ENCODE measurements at places on chromosomes 4 and X. TPM values are rescaled to one million over a fixed set of nuclear protein-coding genes. Genes with fewer than 3 reads are reported as not detected.

DNA sequence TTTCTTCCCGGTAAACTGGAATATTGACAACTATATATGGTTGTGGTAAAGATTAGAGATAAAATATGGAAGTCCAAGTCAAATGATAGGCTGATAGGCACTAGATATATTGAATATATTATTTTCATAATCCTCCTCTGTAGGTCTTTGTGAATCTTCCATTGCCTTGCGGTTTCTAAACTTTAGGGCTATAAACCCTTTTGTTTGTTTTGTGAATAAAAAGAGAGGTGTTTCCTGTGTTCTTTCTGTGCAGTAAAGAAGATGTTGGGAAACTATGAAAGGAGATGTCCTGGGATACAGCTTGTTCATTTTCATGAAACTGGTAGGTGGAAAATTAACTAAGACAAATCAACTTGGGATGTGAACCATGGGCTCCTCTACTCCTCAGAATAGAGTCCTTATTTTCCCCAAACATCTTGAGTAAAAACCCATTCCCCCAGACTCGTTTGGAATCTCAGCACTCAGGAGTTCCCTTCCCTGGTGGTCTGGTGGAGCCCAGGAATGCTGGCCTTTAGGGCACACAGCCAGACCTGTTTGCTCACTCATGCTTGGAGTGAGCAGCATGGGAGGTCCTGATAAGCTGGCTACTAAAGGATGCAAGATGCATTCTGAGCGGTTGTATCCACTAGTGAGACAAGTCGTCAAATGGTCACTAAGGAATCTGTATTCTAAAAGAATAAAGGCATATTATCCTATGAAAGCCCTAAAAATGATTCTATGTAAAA is 22.2 kb downstream of the PRDM8 start:
- no peak for DNase-seq

GRCh38 chr4:190019023-190019858 is 7.8 kb downstream of the FRG2 start:
- no peak for DNase-seq

DNA sequence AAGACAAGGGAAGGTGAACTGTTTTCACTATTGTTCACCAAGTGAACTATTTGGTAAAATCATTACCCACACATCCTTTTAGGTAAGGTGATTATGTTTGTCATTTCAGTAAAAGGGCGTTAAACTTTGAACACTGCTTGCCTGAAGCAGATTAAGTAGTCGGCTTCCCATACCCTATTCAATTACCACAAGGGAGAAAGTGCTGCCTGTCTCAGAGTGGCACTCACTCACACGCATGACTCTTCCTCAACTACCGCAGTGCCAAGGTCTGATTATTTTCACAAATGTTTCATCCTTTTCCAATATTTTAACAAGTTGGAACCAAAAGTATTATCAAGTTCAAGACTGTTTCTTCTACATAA is 11.0 kb downstream of the VEGFC start:
- DNase-seq = no peak

DNA sequence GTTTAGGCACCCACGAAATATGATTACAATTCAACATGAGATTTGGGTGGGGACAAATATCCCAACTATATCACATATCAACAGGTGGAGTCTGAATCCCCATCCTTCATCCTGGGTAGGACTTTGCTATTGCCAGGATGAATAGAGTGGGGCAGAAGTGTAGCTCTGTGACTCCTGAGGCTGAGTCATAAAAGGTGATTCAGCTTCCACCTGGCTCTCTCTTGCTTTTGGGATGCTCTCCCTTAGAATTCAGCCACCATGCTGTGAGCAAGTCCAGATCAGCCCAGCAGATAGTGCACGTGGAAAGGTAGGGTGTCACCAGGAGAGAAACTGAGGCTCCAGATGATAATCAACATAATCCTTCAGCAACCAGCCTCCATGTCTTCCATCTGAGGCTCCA is 193.8 kb upstream of the BCOR start:
- no peak for DNase-seq

- DNase-seq = no peak
These were observed 112.0 kb downstream of the IRF2 start for GRCh38 chr4:184362396-184362795.

- no peak for DNase-seq
These were observed 11.5 kb upstream of the CCDC149 start for GRCh38 chr4:24924309-24924781.

DNA sequence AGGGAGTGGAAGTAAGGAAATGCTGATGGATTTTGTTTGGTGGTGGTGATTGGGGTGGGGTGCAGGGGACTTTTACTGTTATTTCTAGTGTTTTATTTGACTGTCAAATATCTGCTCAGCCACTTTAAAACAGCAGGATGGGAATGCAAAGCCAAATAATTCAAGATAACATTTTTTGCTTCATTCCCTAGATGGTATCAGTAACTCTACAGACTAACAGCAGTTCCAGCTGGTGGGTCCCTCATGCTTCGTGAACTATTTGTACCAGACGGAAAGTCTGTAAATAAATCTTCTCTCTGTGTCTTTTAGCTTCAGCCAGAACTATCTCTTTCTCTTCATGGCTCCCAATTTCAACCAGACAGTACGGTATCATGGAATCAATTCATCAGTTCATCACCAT is 27.5 kb downstream of the GPR143 start:
- no peak for DNase-seq

DNA sequence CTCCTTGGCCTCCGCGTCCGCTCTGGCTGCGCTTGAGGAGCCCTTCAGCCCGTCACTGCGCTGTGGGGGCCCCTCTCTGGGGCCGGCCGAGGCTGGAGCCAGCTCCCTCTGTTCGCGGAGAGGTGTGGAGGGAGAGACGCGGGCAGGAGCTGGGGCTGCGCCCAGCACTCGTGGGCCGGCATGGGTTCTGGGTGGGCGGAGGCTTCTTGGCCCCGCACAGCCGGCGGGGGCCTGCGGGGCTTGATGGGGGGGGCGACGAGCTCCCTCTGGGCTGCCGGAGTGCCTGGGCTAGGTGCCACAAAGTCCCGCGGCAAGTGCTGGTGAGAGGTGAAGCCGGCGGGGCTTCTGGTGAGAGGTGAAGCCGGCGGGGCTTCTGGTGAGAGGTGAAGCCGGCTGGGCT is 61.9 kb downstream of the ANKRD50 start:
- no peak for DNase-seq

DNA sequence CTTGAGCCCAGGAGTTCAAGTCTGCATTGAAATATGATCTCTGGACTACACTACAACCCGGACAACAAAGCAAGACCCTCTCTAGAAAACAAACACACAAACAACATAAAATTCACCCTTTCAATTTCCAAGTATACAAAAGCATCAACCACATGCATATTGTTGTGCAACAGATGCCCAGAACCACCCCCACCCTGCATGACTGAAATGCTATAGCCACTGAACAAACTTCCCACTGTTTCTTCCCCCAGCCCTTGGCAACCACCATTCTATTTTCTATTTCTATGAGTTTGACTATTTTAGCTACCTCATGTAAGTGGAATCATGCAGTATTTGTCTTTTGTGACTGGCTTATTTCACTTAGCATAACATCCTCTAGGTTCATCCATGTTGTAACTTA is 14.2 kb upstream of the C4orf51 start:
- DNase-seq = no peak

- DNase-seq = no peak
These were observed 9.5 kb downstream of the PRMT9 start for GRCh38 chr4:147674496-147674895.

DNA sequence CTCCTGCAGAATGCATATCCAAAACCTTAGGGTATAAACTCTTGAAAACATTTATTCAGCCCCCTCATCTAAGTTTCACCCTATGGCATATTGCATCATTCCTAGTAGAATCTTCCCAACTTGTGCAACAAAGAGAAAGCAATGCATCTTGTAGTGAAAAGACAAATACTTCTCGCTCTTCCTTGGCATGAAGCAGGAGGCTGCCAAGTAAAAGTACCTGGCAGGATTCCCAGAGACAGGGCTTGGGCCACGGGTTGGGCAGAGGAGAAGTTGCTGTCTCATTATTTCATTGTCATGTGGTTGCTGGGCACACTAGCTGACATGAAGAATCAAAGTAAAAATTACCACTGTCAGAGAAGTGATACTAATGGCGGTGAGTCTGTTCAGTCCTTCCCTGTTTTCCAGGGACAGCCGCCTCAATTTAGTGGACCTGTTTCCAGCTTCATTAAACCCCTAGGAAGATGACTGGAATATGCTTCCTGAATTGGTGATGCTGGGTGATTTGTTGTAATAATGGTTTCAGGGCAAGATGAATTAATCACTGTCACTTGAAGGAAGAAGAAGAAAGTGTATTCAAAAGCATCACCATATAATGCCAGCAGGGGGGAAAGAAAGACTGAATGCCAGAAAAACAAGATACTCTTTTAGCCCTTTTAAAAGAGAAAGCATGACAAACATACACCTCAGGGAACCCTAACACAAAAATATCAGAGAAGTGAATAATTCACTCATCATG is 380.5 kb upstream of the IGFBP7 start:
- peak; percentile 19 for DNase-seq

DNA sequence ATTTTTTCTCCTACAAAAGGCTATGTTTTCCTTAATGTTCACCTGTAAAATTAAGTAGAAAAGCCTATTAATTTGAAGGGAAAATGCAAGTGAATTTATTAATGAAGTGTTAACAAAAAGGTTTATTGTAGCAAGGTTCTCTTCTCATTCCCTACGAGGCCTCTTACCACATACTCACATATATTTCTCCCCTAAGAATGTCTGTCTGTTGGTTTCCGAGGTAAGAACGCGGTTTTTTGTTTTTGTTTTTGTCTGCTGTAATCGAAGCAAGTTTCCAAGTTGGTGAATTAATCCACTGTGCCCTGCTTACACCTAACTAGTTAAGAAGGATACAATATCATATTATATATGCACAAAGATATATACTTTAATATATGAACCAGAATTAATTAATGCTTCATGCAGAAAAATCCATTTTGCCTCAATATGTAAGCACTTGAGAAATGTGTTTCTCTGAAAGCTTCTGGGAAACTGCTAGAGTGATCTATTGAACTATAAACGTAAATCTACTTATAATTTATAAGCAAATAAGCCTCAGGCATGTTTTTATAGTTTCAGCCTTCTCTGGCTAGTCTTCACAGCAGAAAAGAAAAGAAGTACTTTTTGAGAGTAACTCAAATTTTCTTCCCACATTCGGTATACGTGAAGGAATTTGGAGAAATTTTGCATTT is 120.8 kb downstream of the EGF start:
- DNase-seq = no peak

DNA sequence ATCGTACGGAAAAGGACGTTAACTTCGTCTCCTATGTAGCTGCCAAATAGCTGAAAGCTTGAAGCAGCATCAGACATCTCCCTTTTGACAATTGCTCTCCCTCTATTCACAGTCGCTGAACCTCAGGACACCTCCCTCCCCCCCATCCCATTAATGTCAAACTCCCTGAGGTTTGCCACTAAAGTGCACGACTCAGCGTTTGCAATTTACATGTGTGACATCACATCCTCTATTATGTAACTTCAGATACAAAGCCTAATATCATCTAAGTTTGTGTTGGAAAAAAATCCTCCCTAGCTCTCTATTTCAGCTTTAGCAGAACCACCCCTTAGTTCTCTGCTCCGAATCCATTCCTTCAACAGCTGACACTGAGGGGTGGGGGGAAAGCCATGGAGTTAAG is 5.5 kb upstream of the NR3C2 start:
- DNase-seq = peak; percentile 68

DNA sequence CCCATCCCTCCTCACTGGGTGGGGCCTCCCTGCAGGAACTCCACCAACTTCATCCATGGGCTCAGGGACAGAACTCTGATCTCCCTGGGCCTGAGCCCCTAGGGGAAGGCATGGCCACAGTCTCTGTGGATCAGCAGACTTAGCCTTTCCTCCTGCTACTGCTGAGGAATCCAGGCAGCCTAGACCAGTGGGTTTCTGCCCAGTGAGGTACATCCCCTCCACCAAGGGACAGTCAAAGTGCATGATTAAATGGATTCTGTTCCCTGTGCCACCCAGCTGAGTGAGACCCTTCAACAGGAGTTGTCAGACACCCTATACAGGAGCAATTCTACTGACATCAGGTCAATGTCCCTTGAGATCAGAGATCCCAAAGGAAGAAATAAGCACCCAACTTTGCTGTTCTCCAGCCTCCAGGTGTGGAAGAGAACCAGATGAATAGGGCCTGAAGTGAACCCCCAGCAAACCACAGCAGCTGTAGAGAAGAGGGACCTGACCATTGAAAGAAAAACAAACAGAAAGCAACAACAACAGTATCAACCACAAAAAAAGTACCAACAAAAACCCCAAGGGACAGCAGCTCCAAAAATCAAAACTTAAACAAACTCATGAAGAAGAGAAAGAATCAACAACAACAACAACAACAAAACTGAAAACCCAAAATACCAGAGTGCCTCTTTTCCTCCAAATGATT is 84.8 kb downstream of the CHIC1 start:
- DNase-seq = no peak

- DNase-seq = no peak
These were observed 6.8 kb downstream of the MSX1 start for GRCh38 chr4:4866124-4866865.

GRCh38 chr4:72473434-72473900 is 95.6 kb downstream of the ADAMTS3 start:
- DNase-seq = no peak

GRCh38 chrX:39859991-39860861 is 237.5 kb downstream of the BCOR start:
- peak; percentile 82 for DNase-seq

- no peak for DNase-seq
These were observed 4.9 kb downstream of the PRR32 start for GRCh38 chrX:126824338-126825007.

- DNase-seq = no peak
These were observed 380.8 kb downstream of the TMA16 start for GRCh38 chr4:163875327-163875726.

DNA sequence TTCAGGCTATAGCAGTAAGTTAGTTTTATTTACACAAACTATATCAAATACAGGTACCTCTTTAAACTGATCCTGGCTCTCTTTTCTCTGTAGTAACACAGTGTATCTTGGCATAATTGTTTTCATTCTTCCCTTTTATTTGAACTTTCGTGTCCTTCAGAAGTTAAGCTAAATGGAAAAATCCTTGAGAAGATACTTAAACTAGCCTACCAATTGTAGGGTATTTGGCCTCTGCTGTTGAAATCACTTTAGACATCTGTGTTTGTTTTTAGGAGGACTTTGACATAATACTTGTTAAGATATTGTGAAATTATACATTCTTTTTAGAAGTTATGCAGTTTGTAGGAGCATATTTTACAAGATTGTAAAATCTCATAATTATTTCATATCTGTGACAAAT is 90.3 kb upstream of the GK2 start:
- no peak for DNase-seq

The VEGFD gene
- 0.41 TPM for polyA plus RNA-seq

The SPATA4 gene
- 0.56 TPM for polyA plus RNA-seq
